Pulmonary artery endothelial cell (primary cell): ENCODE measurements at places on chromosomes 7 and 10. TPM values are rescaled to one million over a fixed set of nuclear protein-coding genes. Genes with fewer than 3 reads are reported as not detected.

DNA sequence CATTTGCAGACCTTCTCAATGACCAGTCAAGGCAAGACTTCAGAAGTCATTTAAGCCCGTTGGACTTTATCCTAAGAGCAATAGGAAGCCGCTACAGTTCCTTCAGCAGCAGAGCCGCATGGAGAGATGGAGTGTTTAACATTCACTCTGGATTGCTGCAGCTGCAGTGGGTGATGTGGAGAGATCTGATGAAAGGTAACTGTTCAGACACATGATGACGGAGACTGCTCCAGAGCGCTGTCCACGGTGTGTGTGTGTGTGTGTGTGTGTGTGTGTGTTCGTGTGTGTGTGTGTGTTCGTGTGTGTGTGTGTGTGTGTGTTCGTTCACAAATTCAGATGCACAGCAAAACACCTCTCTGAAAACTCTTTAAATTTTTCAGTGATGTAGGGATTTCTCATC, 37.0 kb downstream of the SEC61G start:
- no peak for DNase-seq

GRCh38 chr7:28595801-28596200, 183.5 kb downstream of the CREB5 start:
- DNase-seq = no peak

DNA sequence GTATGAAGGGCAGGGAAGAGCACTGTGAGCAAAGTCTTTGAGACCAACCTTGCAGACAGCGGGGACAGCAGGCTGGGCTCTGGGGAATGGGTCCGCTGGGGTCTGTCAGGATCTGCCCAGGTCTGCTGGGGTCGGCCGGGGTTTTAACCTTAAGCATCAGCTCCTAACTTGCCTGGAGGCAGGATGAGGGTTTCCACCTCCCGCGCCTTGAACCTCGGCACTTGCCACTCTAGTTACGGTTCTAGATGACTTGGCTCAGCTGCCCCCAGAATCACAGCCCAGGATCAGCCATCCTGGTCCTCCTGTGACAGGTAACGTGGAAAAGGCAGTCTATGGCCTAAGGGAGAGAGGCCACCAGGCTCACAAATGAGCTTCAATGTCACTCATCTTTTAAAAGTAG, 50.4 kb upstream of the CACUL1 start:
- DNase-seq = no peak

DNA sequence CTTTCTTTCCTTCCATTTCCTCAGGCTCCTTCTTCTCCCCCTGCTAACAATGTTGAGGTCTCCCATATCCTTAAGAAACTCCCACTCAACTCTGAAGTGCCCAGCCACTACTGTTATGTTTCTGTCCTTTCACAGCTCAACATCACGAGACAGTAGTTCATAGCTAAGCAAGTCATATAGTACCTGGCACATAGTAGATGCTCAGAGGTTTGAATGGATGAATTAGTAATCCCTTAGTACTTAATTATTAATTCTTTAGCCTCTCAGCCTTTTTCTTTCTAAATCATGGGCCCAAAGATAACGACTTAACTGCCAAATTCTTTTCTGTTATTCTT, 22.6 kb downstream of the CSGALNACT2 start:
- DNase-seq = no peak

The FXYD4 gene
- total RNA-seq = not detected in 2 replicates

DNA sequence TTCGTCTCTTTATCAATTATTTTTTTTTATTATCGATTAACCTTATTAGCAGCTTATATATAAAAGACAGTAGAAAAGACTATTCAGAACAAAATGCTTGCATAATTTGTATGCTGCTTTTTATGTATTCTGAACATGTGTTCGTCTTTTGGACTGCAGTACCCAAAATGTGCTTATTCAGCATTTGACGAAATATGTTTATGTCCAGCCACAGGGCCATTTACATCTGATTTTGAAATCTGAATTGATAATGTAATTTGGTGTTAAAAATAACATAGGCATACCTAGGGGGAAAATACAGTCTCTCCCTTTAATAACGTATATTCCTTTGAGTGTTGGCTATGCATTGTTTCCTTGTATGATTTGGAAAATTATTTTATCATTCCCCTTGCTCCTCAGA, 386.0 kb downstream of the EXOC4 start:
- no peak for DNase-seq

DNA sequence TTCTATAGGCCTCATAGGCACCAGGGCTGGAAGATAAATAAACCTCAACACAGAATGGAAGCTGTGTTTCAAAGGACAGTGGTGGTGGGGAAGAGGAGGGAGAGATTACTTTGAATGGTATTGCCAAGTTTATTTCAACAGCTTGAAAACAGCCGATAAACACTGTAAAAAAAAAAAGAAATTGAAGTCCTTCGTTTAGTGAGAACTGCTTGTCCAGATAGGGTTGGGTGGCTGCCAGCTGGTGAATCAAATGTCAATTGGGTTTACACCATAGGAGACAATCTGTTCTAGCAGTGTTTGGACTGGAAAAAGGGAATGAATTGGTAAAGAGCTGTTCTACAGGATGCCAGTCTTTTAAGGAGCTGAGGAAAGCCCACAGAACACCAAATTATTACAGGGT, 254.8 kb downstream of the PHF14 start:
- no peak for DNase-seq

DNA sequence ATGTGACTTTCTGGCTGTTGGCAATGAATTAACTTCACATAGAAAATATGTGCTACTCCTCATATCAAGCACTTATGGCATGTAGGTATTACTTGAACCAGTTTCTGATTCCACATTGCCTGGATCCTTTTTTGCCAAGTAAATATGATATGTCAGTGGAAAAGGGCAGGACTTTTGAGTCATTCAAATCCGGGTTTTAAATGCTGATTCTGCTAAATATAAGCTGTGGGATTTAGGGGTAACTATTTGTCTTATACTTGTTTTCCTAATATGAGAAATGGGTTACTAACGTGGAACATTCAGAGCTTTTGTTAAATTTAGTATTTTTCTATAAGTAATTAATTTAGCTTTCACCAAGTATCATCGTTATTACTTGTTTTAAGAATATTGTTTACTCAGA, 108.0 kb upstream of the HGF start:
- DNase-seq = no peak

DNA sequence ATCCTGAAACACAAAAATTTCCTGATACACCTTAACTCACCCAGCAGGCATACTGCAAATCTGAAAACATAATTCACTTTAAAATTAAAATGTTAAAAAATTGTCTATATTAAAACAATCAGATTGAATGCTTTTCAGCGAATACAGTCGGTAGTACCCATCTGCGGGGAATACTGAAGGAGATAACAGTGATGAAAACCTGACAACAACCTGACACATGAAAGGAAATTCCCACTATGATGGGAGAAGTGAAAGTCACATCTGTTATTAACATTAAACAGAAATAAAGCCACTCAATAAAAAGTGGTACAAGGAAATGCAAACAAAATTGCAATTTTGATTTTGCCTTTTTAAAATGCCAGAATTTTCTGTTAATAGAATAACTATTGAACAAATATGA, 448.0 kb upstream of the SEMA3A start:
- DNase-seq = no peak

DNA sequence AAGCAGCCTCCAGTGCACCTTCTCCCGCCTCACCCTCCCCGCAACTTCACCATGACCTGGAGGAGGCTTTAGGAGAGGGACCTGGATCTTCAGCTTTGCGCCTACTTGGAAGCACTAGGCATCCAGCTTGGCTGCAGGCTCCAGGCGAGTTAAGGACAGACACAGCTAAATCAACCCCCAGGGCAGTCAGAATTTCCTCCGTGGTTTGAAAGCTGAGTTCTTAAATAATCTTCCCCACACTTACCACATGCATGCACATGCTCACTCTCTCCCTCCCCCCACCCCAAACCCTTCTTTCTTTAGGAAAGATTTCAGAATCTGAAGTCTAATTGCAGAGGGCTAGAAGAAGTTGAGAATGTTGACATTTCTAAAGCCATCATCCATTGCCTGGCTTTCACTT, 36.7 kb upstream of the LRRC4 start:
- DNase-seq = no peak

GRCh38 chr10:60310740-60311139, 78.9 kb downstream of the ANK3 start:
- DNase-seq = no peak

- DNase-seq = no peak
Measured at GRCh38 chr10:82544377-82544776, 669.4 kb downstream of the NRG3 start.
